Activated CD8-positive, alpha-beta memory T cell treated with anti-CD3 and anti-CD28 coated beads for 1 hour (primary cell): ENCODE measurements at places on chromosomes 5 and 9.

GRCh38 chr5:109654455-109654854 is 35.3 kb upstream of the MAN2A1 start:
- no peak for DNase-seq

- no peak for DNase-seq
Observed at GRCh38 chr9:31582071-31582470, 802.4 kb upstream of the ACO1 start.

DNA sequence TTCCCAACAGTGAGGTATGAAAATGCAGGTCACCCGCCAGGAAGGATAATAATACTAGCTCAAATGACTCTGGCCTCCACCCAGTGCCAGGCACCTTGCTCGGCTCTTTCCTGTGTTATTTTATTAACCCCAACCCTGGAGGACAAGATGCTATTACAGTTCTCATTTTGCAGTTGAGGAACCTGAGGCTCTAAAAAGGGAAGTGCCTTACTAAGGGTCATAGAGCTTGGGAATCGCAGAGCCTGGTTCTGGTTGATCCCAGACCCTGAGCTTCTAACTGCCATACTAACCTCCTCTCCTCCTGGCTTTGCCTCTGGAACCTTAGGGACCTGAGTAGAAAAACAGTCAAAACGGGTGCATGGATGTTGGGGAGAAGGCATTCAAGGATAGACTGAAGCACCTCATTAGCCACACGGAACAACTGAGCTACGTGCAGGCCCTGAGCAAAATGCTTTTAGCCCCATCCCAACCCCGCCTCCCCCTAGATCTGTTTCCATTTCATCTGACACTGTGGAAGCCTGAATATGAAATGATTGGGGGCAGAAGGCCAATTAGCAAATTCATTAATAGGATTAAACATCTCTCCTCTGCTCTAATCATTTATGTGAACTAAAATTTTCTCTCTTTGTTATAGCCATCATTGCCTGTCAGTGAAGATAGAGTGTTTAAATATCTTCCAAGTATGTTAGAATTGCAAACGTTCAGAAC is 7.9 kb downstream of the KCNIP1 start:
- DNase-seq: no peak

DNA sequence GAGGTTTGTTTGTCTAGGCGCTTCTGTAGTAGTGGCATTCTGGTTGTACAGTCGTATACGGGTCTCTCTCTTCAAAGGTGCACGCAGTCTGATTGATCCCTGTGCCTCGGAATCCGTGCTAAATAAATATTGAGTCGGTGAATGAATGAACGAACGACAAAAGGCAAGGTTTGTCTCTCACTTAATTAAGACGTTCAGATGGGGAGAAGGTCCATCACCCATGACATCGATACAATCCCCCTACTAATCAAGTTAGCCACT is 500 bp upstream of the CREBRF start:
- DNase-seq: no peak

DNA sequence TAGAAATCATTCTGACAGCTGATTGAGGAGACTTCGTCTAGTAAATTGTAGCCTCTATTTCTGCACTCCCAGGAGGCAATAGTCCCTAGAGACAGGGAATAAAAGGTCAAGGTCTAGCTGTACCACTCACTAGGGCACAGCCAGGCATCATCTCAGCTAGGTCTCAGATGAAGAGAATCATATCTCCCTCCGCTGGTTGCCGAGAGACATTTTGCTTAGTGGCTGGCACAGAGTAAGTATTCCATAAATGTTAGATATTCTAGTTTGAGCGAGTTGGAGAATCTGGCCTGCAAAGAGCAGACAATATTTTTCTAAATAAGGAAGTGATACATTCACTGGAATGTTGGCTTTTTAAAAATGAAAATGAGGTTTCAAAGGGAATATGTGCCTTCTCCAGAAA is 180.4 kb upstream of the ACTBL2 start:
- no peak for DNase-seq

- no peak for DNase-seq
Observed at GRCh38 chr9:16293610-16294009, 576.9 kb downstream of the BNC2 start.
